ENCODE measurements at places on chromosomes 7 and 10.
A peak's percentile ranks its signal among the peaks of the same experiment; 100 is the strongest.

DNA sequence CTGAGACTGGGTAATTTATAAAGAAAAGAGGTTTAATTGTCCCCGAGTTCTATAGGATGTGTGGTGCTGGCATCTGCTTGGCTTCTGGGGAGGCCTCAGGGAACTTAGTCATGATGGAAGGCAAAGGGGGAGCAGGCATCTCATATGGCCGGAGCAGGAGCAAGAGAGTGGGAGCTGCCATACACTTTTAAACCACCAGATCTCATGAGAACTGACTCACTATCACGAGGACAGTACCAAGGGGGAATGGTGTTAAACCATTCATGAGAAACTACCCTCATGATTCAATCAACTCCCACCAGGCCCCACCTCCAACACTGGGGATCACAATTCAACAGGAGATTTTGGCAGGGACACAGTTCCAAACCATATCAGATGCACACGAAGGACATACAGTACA is 199.9 kb upstream of the DPP6 start:
- no peak for DNase-seq

- no peak for DNase-seq
Observed at GRCh38 chr10:3848775-3849635, 64.0 kb upstream of the KLF6 start.

GRCh38 chr10:62231805-62232204 is 36.8 kb downstream of the RTKN2 start:
- DNase-seq = no peak

DNA sequence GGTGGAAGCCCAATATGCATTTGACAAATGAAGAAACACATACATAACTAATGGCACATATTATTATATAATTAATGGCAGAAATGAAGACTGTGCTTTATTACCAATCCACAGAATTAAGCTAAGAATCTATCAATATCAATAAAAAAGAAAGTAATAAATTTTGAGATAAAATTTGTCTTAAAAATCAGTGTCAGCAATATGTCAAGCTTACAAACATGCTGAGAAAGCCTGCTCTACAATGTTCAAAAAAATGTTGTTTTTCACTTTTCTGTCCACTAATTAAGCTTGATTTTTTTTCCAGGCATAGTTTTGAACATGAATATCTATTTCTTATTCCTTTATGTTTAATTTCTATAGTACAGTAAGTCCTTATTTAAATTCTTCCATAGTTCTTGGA is 721.0 kb upstream of the LRRTM3 start:
- DNase-seq = no peak

DNA sequence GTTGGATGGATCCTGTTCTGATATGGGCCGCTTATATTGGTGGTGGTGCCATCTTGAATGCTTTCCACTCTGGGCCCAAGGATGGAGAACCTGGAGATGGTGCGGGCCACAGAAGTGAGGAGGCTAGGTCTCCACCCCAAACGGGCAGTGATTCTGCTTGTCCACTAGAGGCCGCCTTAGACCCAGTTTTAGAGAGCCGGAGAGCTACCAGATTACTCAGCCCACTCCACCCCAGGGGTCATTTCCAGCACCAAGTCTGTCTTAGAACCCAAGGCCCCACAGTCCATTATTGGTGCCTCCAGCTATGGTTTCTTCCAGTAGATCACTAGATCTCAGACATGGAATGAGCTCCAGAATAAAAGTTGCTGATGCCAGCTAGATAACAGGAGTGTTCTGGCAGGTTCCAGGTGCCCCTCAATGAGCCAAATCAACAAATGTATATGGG is 11.8 kb upstream of the CAMK2G start:
- DNase-seq = peak; percentile 79

DNA sequence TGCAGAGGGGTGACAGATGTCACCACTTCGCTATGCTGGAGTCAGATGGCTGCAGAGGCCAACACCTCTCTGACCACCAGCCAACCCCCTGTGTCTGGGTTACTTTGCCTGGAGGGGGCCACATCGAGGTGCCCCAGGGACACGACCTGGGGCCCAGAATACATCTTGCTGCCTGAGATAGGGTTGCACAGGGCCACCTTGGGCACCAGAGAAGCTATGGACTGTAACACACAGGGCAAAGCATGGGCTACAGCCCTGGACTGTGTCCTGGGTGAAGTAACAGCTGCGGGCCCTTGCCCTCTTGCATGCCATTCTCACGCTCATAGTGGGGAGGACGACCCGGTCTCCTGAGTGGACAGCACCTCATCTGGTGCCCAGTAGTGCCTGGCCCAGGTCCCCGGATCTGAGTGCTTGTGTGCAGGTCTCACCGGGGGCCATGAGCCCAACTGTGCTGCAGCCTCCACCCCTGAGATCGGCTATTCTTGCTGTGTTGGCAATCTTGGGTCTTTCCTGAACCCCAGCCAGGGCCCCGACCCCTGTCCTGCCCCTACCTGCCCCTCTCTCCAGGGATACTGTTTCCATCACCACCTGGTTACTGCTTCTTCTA is 115.2 kb upstream of the GDF10 start:
- no peak for DNase-seq

DNA sequence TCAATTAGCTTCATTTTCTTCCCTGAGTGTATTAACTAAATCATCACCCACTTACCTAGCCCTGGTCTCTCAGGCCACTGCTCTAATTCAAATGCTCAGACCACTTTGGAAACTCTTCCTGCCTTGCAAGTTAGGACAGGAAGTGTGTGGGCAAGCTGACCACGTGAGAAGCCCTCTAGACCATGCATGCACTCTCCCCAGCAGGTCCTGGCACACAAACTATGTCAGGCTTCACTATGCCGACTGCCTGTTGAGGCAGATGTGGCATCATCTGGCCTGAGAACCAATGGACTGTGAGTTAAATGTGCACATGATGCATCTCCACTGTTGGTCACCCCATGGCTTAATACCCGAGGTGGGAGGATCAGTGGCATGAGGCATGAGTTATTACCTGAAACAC is 439.6 kb downstream of the GRID1 start:
- DNase-seq = no peak

DNA sequence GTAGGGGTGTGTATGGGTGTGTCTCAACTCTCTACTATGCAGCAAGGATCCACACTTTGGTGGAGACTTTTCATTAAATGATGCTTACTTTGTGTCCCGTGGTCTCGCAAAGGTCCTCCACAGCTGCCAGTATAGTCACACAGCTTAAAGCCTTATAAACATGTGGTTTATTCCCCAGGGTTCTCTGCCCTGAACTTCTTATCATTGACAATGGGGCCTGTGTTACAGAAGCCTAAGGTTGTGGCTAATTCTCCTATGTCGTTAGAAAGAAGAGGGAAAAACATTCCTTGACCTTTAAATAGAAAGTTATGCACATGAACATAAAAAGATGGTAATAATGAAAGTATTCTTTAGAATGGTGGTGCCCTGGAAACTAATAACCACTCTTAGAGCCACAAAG is 201.4 kb downstream of the INHBA start:
- DNase-seq = no peak

- no peak for DNase-seq
Observed at GRCh38 chr10:132591166-132591971, 53.8 kb downstream of the INPP5A start.

DNA sequence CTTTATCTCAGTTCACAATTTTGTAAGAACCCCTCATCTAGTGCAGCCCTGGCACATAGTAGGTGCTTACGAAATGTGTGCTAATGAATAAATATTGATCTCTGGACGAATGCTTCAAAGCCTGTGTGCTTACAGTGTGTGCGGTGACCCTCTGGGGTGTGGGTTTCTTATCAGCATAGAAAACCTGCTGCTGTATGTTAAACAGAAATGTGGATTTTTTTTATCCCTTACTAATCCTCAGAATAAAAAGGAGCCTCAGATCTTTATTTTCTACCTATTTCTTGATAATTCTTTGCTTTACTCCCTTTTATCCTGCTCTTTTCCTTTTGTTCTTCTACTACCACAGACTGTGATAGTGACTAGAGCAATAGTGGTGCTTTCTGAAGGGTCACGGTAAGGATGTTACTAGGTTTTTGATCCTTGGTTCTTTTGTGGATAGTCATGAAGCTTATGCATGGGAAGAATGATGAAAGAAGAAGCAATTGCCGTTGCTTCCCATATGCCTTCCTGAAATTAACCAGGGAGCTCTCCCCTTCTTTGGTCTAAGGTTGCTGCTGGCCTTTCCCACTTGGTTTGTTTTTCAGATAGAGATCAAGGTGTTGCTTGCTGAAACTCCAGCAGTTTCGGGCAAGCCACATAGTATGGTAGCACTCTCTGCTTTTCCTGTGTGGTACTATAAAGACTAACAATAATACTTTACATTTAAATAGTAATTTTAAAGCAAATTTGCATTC is 44.7 kb downstream of the SPAG6 start:
- no peak for DNase-seq

GRCh38 chr10:4947635-4948596 is 15.3 kb upstream of the AKR1C1 start:
- DNase-seq = no peak

DNA sequence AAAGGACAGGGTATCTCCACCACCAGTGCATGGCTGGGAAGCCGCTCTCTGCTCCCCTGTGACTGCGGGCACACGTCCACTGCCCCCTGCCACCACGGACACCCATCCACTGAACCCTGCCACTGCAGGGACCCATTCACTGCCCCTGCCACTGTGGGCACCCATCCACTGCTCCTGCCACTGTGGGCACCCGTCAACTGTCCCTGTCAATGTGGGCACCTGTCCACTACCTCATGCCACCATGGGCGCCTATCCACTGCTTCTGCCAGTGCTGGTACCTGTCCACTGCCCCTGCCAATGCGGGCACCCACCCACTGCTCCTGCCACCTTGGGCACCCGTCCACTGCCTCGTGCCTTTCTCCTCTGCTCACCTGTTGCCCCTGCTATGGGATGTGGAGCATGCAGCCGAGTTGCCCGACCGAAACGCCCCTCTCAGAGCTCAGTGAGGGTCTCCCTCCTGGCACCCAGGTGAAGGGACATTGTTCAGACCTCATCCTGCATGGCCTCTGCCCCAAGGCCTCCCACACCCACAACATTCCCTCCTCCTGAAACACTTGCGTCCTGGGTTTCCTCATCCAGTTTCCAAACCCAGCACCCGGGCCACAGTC is 207.4 kb downstream of the ADARB2 start:
- DNase-seq = no peak
